ENCODE measurements at places on chromosomes 11 and 22.

- DNase-seq: no peak
Observed at GRCh38 chr11:73856031-73856567, 20.5 kb downstream of the COA4 start.

DNA sequence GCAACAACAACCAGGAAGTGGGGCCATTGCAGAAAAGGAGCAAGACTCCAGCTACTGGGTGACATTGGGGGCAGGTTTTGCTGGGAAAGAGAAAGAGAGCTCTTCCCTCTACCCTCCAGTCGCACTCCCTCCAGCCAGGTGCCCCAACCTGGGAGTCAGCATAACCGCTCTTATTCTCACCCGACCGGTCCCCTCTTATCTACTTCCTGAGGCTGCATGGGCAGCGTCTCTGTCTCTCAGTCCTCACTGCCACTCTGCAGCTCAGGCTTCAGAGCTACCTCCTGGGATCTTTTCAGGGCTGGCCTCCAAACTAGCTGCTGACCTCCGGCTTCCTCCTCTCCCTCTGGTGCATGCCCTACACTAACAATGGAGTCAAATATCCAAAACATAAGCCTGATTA lies 5.1 kb downstream of the ZNF70 start:
- no peak for DNase-seq

GRCh38 chr11:125376856-125377255 lies 119.2 kb downstream of the FEZ1 start:
- DNase-seq: peak; percentile 12

DNA sequence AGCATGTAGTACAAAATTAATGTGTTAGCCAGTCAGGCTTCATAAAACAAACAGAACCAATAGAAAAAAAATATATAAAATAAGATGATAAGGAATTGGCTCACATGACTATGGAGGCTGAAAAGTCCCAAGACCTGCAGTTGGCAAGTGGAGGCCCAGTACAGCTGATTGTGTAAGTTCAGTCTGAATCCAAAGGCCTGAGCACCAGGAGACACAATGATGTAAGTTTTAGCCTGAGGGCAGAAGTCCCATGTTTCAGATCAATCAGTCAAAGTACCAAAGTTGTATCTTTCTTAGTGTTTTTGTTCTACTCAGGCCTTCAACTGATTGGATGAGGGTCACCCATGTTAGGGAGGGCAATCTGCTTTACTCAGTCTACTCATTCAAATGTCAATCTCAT lies 14.3 kb upstream of the OR10D3 start:
- no peak for DNase-seq

DNA sequence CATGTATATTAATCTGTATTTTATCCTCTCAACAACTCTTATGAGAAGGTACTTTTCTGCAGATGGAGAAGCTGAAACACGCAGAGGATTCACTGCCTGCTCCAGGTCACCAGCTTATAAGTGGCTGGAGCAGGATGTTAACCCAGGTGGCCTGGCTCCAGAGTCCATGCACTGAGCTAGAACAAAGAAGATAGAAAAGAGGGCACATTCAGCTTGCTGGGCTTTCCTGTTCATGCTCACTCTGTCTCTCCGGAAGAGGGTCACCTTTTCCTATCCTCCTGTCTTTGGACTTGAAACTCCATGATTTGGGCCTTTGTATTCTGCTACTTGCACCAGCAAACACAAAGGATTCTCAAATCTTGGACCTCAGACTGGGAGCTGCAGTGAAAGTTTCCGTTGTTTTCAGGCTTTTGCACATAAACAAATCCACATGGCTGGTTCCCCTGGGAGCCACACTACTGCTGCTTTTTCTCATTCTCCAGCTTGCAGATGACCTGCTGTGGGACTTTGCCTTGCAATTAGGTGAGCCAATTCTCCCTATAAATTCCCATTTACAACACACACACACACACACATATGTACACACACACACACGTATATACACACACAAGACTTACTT lies 117.3 kb upstream of the GRK3 start:
- no peak for DNase-seq

- no peak for DNase-seq
Observed at GRCh38 chr11:125375146-125375545, 120.9 kb downstream of the FEZ1 start.

GRCh38 chr11:14617241-14618027 lies 26.2 kb upstream of the PDE3B start:
- no peak for DNase-seq

- no peak for DNase-seq
Observed at GRCh38 chr11:62004473-62004872, 37.0 kb upstream of the FTH1 start.

DNA sequence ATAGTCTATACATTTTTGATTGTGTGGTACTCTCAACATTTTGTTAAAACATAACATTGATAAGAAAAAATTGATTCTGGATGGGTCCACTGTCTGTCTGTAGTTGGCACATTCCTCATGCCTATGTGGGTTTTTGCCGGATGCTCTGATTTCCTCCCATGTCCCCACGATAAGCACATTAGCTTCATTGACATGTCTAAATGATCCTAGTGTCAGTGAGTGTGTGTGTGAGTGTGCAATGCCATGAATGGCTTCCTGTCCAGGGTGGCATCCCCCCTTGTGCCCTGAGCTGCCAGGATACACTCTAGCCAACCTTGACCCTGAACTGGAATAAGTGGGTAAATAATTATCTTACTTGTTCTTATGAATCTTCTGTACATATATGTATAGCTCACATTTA lies 5.4 kb downstream of the SFI1 start:
- no peak for DNase-seq

GRCh38 chr22:49368221-49368975 lies 459.3 kb downstream of the BRD1 start:
- DNase-seq: no peak

DNA sequence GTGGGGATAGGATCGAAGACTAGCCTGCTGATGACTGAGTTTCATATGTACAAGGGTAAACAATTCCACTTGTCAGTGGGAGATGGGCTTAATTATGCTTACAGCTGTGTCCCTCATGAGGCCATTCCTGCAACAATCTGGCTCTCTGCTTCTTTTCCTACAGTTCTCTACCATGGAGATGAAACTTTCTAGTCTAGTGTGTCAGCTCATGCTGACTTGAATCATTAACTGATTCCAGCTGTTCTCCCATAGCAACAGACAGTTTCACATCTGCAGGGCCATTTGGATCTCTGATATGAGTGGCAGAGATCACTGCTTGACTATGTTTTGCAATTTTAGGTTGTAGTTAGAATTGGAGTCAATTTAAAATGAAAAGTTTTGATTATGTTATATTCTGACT lies 1251.7 kb upstream of the RAG2 start:
- DNase-seq: no peak

DNA sequence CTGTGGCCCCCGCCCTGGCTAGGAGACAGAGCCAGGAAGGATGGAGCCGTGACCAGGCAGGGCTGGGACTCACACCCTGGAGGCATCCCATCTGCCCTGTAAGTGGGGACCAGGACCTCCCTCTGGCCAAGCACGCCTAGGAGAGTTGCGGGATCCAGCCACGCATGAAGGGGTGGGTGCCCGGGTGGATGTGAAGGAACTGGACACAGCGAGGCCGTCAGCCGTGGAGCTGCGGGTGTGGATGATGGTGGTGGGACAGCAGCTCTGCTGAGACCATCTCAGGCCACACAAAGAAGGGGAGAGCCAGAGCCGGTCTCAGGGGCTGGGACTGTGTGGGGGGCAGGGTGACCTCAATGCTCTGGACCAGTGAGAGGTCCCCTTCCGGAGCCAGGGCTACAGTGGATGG lies 746.4 kb downstream of the BRD1 start:
- no peak for DNase-seq

GRCh38 chr11:88378422-88379066 lies 41.0 kb upstream of the CTSC start:
- no peak for DNase-seq

- no peak for DNase-seq
Observed at GRCh38 chr11:125221461-125221860, 56.9 kb downstream of the PKNOX2 start.

DNA sequence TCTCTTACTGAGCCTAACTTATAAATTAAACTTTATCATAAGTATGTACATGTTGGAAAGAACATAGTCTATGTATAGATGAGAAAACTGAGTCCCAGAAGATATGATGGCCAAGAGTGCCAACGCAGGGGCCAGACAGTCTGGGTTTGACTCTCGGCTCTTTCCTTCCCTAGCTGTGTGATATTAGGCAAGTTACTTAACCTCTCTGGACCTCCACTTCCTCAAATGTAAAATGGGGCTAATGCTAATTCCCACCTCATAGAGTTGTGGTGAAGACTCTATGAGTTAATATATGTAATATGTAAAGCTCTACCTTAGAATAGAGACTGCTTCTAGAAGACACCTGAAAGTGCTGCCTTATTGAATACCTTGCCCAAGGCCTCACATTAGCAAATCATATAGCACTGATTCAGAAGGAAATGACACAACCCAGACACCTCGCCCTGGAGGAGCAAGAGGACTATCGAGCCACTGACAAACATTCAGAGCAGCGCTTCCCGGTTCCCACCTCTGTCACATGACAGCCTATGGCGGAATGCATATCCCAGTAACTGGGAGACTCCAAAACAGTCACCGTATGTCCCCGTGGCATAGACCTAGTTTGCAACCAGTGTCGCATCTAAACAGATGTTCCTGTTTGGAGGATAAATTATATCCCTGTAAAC lies 11.3 kb upstream of the CCDC86 start:
- DNase-seq: no peak

- no peak for DNase-seq
Observed at GRCh38 chr11:95296621-95297025, 65.6 kb upstream of the SESN3 start.

GRCh38 chr11:29127461-29127860 lies 889.4 kb downstream of the KCNA4 start:
- no peak for DNase-seq

Measured in cerebellar nuclear complex (tissue), 1 donor.